ENCODE measurements at places on chromosomes 2 and 18.

DNA sequence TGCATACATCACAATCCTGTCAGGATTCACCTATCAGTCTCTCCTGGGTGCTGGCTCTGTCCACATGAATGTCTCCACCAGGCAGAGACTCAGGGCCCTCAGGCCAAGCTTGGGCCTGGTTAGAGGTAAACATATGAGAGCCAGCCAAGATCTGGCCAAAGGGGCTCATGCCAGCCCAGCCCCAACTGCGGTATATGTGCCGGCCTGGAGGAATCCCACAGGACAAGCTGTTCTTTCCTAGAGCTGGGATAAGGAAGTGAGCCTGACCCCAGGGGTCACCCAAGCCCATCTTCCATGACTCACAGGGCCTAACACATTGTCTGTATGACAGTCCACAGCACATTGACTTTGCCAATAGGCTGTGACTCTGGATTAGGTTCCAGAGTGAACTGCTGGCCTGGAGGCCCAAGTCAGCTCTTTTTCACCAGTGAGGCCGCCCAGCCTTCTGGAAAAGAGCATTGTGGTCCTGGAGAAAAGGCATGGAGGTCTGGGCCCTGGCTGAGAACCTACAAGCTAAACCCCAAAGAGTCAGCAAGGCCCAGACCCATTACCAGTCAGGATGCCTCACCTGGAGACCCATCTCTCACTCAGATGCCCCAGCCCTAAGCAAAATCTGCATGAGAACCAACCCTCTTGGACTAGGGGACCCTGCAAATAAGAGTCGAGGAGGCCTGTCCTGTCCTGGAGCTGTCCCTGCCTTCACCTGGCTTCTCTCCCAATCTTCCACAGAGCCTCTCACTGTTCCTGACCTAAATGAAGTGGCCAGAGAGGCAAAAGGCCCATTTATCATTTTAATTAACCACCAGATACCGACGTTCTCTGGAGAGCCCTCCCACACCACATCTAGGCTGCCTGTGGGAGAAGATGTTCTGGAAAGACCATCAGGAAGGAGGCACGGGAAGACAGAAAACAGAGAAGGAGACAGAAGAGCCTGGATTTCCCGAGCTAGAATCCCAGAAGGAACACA lies 120.9 kb upstream of the PKDCC start:
- no peak for DNase-seq

GRCh38 chr18:31079973-31080372 lies 22.2 kb downstream of the DSC2 start:
- DNase-seq, result no peak

GRCh38 chr2:47033102-47033880 lies 117.7 kb upstream of the MCFD2 start:
- no peak for DNase-seq

GRCh38 chr2:133726973-133727372 lies 158.7 kb upstream of the NCKAP5 start:
- no peak for DNase-seq

GRCh38 chr2:79960519-79960918 lies 344.0 kb downstream of the LRRTM1 start:
- DNase-seq, result no peak

- no peak for DNase-seq
These were observed 11.0 kb upstream of the KYNU start for GRCh38 chr2:142866426-142866825.

GRCh38 chr18:36195427-36196122 lies 8.3 kb downstream of the MOCOS start:
- no peak for DNase-seq

DNA sequence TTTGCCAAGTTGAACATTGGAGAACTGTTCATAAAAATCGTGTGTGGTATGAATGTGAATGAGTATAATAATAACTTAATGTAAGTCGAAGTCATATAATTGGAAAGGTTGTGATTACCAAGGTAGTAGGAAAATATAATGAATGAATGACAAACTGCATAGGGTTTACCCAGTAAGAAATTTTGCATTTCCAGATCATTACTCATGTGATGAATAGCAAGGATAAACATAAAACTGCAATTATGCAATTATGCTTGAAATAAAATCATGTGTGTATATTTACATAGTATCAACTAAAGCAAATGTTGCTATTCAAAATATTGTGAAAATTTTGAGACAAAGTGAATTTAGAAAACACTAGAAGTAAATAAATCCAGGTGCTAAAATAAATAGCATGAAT lies 1108.7 kb upstream of the TMEFF2 start:
- no peak for DNase-seq

DNA sequence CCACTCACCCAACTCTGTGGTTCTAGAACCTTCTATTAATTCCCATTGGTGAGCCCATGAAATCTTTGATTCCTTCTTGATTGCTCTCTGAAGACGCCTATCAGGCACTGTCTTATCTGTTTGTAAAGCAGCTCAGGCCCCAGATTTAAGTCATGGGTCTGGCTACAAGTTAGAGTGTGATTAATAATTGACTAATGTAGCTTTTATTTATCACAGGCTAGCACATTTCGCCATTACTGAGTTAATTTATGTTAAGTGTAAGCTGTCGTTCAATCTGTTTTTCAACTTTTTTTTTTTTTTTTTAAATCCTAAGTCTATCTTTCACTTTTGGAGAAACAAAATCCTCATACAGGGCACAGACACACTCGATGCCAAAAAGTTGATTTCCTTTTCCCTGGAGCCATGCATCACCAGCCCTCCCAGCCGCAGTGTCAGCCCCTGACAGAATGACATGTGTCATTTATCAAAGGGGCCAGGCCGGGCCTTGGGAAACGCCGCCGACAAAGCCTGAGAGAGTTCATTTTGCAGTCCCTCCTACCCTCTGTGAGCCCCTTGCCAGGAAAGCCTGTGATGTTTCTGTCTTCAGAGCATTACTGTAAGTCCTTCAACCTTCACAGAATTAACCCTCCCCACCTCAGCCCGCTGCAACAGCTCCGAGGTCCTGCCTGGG lies 15.8 kb downstream of the TSHZ1 start:
- peak; percentile 20 for DNase-seq

DNA sequence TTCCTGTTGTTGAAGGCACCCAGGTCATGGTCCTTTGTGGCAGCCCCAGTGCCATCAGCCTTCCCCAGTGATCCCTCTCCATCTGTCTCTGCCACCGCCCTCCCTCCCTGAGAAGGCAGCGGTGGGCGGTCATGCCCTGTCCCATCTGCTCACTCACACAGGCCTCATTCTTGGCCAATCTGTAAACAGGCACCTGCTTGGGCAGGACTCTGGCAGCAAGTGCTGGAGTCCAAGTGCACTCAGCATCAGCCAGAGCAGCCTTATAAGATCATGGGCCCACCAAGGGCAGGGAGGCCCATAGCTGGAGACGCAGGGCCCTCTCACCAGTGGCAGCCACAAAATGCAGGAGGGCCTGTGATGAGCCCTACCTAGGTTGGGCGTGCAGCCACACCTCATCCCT lies 140.9 kb downstream of the TWIST2 start:
- no peak for DNase-seq

DNA sequence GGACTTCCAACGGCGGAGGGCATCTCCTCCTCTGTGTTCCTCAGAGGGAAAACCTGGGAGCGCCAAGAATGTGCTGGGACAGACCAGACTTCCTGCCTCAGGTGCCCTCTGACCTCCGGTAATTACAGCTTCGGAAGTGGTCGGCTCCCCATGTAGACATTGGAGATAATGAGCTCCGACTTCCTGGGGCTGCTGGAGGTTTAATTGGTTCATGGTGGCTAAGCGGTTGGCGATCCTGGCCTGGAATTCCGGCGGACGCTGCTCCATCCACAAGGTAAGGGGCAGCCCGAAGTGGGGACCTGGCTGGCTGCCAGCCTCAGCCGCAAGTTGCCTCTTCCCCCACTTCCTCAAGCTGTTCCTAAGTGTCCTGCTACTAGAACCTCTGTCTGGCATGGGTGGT lies 83.2 kb upstream of the EPC2 start:
- no peak for DNase-seq

DNA sequence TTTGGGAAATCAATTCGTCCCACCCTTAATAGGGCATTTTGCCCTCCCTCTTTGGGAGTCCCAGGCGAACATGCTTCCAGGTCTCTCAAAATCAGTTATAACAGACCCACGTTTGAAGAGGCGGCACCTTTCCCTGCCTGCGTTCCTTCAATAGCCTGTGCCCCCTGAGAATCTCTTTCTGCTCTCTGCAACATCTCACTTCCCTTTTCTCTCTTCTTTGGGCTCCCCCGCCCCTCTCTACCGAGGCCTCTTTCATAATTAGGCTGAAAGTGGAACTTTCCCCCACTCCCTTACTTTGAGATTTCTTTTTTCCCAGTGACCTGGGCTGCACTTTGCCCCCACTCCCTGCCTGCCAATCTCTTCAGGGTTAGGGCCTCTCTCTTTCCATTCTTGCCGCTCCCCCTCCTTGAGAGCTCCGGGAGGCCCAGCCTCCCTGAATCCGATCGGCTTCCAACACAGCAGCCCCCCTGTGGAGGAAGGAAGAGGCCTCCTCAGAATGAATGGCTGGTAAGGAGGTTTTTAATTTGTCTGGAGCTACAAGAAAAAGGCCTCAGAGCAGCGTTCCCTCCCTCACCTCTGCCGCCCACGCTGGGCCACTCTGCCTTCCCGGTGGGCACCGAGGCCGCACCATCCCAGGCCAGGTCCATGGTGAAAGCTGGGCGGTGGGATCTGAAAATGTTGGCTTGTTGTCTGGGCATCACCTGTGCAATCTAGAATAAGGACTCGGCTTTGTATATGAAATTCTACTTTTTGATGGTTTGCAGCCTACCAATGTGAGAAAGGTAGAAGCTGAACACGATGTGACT lies 162.6 kb upstream of the SIX3 start:
- DNase-seq, result no peak

GRCh38 chr2:117199511-117199910 lies 615.0 kb upstream of the DDX18 start:
- DNase-seq, result no peak

- DNase-seq, result no peak
These were observed 5.1 kb upstream of the MARCO start for GRCh38 chr2:118936936-118937335.

- DNase-seq, result no peak
These were observed 148.8 kb upstream of the CDH19 start for GRCh38 chr18:66752733-66753132.
